ENCODE measurements at places on chromosomes 2 and 18. TPM values are rescaled to one million over a fixed set of nuclear protein-coding genes. Genes with fewer than 3 reads are reported as not detected.

GRP gene
- total RNA-seq: not detected

SPP2 gene
- not detected for total RNA-seq

GKN1 gene
- total RNA-seq: not detected

ITPRIPL1 gene
- total RNA-seq: 4.6 TPM

UGT1A3 gene
- not detected for total RNA-seq
